Fibroblast of the aortic adventitia (primary cell): ENCODE measurements at places on chromosomes 7 and 10. TPM values are rescaled to one million over a fixed set of nuclear protein-coding genes. Genes with fewer than 3 reads are reported as not detected.

DNA sequence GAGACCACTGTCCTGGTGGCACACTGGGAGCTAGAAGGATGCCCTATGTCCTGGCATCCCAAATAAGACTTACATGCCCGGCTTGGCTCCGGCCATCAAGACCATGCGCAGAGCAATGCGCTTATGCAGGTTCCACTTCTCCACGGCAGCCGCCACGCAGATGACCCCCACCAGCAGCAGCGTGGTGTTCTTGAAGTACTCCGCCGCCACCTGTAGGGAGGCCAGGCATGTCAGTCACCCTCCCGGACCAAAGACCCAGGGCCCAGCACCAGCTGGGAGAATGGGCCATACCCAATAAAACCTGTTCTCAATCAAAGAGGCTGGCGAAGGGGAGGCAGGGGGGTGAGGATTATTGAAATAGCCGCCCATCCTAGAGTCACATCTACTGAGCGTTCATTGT is 19.9 kb downstream of the SLC13A4 start:
- no peak for DNase-seq

DNA sequence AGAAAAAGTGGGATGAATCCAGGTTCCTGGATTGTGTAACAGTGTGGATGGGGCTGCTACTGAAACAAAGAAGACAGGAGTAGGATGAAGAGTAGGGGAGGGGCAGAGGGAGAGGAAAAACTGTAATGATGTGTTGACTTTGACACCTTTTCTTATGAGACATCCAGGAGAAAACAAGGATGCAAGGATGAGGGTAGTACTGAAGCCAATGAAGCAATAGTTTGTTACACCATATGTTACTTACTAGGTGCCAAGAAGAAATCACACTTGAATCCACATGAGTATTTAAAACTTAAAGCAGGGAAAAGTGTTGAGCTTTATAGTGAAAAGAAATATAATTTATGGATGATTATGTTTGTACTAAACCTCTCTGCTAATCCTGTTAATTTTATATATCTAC is 420.6 kb downstream of the ARL4A start:
- no peak for DNase-seq

DNA sequence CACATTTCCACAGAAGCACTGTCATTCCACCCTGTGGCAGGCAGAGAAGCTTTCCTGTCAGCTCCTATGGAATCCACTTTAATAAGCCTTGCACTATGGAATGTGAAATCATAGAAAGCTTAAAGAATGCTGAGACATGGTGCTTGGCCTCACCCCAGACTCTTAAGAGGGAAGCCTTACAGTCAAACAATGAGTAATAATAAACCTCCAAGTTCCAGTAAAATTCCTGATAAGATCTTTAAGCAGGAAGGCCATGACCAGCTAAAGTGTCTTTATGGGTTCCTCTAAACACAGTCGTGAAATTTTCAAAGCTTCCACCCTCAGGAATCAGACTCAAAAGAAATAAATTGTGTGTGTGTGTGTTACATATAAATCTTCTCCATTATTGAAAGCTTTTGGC is 11.9 kb upstream of the TEX36 start:
- peak; percentile 94 for DNase-seq

DNA sequence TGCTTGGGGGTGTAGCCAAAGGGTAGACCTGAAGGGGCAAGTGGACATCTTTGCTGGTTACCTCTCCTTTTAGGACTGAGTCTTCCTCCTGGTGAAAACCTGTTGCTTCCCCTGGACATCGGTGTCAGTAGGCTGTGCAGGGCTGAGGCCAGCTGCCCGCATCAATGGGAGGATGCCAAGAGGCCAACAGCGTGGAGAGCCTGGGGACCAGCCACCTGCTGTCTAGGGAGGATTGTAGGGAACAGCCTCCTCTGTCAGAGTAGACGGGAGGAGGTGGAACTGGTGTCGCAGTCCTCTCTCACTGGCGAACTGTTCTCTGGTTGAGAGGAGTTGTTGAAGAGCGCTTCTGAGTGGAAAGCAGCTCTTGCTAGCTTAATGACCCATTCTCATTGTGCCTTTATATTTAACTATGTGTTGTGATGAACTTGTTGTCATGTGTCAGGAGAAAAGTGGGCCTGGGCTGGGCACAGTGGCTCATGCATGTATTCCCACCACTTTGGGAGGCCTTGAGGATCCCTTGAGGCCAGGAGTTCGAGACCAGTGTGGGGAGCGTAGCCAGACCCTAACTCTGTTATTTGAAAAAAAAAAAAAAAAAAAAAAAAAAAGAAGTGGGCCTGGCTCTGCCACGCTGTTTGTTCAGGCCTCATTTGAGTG is 1.8 kb downstream of the SUFU start:
- no peak for DNase-seq

GRCh38 chr10:122624546-122624945 is 64.0 kb downstream of the DMBT1 start:
- DNase-seq, result no peak

- DNase-seq, result peak; percentile 44
Measured at GRCh38 chr7:34042406-34042805, 137.1 kb downstream of the BMPER start.

DNA sequence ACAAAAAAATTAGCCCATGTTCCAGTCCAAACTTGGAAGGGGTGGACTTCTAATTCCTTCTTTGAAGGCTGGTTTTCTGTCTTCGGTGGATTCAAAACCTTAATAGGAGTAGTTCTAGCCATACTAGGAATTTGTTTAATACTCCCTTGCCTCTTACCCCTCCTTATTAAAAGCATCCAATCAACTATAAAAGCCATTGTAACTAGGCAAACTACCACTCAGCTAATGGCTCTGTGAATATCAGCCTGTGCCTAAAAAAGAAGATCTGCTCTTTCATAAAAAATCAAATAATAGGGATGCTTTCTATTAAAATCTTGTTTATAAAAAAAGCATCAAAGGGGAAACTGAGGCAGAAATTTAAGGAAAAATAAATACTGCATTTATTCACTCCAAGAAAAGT is 4.1 kb upstream of the ADCK2 start:
- no peak for DNase-seq

DNA sequence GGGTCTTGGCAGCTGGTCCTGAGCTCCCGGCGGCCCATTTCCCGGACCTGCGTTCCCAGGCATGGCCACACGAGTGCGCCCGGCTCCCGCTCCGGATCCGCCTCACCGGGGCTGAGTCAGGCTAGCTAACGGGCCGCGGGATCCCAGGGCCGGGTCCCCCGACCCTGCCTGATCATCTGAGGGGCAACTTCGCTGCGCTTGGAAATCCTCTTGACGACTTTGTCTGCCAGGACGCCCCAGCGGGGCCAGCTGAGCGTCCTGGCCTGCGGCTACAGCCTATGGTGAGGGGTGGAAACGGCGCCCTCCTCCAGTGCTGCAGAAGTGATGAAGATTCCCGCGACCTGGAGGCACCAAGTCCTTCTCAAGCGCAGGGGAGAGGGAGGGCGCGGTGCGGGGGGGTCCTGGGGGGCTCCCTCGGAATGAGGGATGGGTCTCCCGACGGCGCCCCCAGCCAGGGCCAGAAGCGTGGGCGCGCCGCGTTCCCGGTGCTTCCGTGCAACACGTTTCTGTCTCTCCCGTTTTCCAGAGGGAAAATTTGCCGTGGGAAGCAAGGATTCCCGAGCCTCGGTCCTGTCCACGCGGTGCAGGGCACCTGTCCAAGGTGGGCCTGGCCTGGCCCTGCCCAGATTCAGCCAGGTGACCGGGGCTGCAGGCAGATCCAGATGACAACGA is 212.4 kb downstream of the CCSER2 start:
- peak; percentile 54 for DNase-seq

DNA sequence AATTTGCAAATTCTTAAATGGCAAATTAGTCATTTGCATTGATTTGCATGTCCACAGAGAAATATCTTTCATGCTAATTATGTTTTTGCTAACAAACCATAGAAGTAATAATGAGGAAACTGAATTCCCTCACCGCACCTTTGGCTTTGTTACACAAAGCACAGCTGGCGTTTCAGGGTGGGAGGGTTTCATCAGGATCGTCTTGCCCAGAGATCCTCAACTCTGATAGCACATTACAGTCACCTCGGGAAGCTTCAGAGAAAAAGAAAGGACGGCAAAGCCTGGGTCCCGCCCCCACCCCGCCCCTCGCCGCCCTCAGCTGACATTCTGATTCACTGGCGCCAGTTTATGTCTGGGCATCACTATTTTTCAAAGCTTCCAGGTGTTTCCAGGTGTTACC is 119.4 kb downstream of the PTPRN2 start:
- no peak for DNase-seq

DNA sequence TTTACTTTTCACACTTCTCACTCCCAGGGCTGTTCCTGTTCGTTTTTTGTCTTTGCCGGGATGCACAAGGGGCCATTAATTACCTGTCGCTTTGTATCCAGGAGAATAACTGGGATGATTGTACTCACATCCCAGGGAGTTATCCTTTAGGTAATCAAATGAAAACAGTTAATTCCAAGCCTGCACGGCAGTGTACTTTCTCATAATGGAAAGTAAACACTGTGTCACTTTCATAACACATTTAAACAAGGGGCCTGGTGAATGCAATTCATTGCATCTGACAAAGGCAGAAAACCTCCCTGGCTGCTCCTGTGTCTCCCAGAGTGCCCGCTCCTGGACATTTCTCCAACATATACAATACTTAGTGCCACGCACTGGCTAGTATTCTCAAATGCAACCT is 138.7 kb upstream of the CELF2 start:
- no peak for DNase-seq

GRCh38 chr10:94108200-94108599 is 114.5 kb downstream of the PLCE1 start:
- DNase-seq, result peak; percentile 63

MCM7 gene
- total RNA-seq, result 13.1 and 97.7 TPM in 2 replicates

ENO4 gene
- total RNA-seq, result 0.27 and 1.4 TPM in 2 replicates

CTBP2 gene
- 37.9 and 45.4 TPM in 2 replicates for total RNA-seq

GNGT1 gene
- total RNA-seq, result not detected in 2 replicates

PDE1C gene
- total RNA-seq, result 7.4 and 187 TPM in 2 replicates

AKR1C4 gene
- not detected in 2 replicates for total RNA-seq
